ENCODE measurements at places on chromosomes 4 and X.

DNA sequence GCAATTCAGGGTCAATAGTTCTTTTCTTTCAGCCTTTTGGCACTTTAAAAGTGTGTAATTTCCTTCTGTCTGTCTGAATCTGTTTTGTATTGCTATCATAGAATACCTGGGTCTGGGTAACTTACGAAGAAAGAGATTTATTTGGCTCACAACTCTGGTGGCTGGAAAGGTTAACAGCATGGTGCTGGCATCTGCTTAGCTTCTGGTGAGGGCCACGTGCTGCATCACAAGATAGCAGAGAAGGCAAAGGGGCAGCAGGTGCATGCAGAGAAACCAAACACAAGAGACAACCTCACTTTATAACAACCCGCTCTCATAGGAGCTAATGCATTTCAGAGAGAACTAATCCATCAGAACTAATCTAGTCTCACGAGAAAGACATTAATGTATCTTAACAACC, 18.8 kb downstream of the RGN start:
- DNase-seq, result no peak

DNA sequence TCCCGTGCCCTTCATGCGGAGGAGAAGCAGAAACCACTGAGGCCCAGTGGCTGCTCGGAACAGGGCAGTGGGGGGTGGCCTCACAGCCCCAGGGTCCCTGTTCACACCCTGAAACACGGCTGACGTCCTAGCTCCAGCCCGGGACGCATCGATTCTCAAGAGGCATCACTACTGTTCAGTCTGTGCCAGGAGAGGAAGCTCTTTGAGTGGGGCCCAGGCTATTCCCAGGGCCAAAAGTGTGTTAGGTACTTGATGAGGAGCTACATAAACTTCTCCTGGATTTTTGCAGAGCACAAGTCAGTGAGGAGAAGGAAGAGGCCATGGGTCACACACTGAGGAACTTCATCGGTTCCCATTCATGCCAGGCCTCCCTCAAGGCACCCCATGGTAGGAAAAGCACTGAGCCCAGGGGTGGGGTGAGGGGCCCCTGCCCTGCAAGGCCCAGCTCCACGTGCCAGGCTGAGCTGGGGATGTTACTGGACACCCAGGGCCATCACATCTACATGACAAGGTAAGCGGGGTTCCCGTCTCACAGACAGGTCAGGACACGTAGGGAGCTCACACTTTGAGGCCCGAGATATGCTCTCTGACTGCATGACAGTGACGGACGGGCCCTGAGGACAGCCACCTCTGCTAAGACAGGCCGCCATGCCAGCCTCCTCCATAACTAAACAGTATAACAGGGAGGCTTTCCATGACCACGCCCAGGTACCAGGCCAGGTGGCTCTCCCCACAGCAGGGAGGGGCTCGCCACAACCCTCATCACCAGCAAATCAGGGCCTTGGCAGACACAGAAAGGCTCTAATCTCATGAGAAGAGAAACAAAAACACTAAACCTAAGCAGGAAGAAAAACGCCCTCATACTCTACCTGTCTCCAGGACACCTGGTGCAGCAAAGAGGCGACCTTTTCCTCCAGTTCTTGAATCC, 12.4 kb downstream of the TNIP2 start:
- DNase-seq, result no peak

GRCh38 chr4:6217716-6218381, 17.5 kb upstream of the JAKMIP1 start:
- no peak for DNase-seq

GRCh38 chr4:43332052-43332425, 439.5 kb downstream of the GRXCR1 start:
- no peak for DNase-seq

DNA sequence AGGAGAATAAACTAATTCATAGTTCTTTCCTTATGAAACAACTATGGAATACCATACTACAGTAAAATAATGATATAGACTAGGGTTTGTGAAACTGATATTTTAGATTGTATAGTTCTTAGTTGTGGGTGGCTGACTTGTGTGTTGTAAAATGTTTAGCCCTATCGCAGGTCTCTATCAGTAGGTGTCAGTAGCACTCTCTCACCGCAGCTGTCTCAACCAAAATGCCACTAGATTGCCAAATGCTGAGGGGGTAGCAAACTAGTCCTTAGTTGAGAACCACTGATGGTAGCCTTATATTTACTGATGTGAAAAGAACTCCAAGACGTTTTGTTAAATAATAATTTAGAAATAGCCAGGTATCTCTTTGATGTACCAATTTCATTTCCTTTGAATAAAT, 48.1 kb downstream of the RHOXF2B start:
- DNase-seq, result no peak

DNA sequence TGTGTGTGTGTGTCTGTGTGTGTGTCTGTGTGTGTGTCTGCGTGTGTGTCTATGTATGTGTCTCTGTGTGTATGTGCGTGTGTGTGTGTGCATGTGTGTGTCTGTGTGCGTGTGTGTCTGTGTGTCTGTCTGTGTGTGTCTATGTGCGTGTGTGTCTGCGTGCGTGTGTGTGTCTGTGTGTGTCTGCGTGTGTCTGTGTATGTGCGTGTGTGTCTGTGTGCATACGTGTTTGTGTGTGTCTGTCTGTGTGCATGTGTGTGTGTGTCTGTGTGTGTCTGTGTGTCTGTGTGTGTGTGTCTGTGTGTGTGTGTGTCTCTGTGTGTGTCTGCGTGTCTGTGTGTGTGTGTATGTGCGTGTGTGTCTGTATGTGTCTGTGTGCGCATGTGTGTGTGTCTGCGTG, 35.6 kb downstream of the SLITRK2 start:
- no peak for DNase-seq

DNA sequence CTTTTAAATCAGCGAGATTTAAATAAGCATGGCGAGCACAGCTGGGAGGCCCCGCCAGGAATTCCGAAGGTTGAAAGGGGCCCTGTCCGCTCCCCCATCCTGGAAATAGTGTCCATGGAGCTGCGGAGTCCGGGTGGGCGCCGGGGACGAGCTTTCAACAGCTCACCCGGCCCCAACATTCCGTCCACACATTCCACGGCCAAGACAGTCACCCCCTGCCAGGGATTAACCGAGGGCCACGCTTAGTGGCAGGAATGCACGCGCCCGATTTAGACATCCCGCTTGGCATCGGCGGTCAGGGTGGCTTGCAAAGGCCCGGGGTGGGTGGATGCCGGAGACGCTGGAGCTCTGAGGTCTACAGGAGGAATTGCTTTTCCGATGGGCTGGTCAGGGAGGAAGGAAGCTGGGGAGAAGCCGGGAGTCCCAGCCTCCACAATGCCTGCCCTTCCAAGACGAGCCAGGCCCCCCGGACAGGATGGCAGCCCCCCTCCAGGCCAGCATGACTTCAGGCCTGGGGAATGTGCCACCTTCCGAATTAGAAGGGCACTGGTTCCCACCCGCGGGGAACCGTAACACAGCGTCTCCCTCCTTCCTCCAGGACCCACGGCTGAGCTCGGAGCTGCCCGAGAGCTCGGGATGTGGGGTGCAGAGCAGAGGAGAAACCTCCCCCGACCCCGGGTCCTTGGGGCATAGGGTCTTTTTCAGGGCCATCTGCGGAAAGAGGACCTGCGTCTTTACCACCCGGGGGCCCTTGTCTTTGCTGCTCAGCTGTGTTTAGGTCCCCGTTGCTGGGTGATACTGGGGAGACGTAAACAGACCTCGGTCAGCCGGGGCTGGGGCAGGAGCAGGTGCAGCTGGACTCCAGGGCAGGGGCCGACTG, 26.9 kb upstream of the PPP2R3B start:
- no peak for DNase-seq

DNA sequence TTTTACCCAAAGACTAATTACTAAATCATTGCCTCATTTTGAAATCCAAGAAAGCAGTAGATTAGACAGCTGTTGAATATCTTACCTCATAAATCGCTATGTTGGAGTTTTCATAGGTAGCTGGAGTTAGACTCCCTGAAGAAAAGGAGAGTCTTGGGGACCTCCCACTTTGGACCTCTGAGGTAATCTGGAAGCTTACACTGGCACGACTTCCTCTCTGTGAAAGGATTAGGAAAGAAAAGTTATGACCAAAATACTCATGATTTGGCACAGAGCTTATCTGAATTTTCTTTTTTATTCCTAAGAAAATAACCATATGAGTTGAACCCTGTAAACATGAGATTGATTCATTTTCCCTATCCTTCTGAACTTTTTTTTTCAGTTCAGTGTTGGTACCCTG, 40.6 kb downstream of the GUCY2F start:
- DNase-seq, result no peak

GRCh38 chrX:104172121-104172520, 5.9 kb downstream of the FAM199X start:
- DNase-seq, result no peak

- no peak for DNase-seq
Observed at GRCh38 chr4:81507530-81507929, 35.8 kb upstream of the RASGEF1B start.

GRCh38 chr4:57013543-57014120, 34.9 kb downstream of the POLR2B start:
- no peak for DNase-seq

- no peak for DNase-seq
Observed at GRCh38 chrX:113384628-113385027, 544.0 kb upstream of the AMOT start.

DNA sequence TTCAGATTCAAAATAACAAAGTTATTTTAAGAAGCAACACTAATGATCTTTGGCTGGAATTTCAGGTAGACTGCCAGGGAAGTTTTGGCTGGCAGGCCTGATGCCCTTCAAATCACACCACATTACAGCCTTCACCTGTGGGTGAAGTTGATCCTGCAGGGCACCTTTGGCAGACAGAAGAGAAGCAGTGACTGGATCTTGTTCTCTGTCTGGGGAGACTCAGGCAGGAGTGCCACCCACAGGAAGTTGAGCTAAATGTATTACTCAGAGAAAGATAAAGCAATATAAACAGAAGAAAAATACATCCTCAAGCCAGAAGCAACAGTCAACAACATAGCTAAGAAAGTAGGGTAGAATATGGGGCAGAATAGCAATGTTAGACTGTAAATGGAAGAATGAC, 12.8 kb upstream of the CFAP299 start:
- no peak for DNase-seq

GRCh38 chr4:146342600-146343192, 128.4 kb downstream of the REELD1 start:
- peak; percentile 49 for DNase-seq

DNA sequence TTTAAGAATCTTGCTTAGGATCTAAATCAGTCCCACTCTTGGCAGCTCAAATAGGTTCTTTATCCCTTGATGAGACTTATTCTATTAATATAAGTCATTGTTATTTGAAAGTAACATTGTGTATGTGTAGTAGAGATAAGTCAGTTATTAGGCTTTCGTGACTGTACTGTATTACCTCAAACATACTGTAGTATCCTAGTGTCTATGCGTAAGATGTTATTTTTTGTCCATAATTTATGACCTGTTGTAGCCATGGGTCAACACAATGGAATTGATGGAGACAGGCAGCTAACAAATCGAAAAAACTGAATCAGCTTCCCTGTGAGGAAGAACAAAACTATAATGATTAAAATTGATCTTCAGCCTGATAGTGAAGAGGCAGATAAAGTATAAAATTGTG, 41.8 kb downstream of the CLCN3 start:
- no peak for DNase-seq

- DNase-seq, result no peak
Observed at GRCh38 chr4:7886007-7886973, 53.4 kb downstream of the AFAP1 start.

DNA sequence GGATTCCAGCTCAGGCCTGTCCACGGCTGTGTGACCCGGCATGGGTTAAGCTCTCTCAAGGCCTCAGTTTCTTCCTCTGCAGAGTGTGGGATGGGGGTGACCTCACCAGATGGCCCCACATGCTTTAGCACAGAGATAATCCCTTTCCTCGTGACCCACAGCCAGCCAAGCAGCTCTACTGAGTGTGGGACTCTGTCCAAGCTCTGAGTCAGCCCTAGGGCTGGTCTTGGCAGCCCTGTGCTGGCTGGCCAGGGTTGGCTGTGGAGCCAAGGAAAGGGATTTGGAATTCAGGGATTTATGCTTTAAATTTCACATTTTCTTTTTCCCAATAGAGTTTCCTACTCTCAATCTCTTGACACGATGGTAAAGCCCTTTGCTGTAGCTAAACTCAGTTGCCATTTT, 19.7 kb upstream of the SPON2 start:
- DNase-seq, result no peak

DNA sequence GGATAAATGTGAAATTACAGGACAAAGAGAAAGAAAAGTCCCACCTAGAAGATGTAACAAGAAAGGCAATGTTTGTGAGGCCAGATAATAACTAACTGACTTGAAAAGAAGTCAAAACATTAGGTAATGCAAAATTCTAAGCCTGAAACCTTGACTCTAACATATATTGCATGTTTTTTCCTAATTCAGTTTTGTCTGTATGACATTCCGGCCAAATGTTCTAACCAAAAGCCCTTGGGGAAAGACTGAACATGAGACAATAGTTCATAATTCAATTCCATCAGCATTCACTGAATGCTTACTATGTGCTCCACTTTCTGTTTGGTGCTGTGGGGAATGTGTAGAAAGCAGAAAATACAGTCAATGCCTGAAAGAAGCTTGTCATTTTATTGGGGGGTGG, 84.8 kb upstream of the PLAC1 start:
- no peak for DNase-seq

DNA sequence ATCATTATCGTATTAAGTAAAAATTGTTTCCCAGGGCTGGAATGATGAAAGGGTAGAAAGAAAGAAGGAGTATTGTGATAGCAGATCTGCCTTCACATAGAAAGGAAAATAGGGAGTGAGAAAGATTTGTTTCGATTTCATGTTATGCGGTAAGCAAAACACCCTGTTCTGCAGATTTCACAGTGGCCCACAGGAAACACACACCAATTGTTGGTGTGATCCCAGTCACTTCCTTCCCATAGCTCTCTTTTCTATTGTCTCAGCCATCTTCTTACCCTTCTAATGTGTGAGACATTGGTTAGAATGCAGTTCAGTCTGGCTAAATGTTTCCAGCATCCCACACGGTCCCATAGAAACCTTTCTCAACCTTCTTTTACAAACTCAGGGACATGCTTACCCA, 2709.8 kb downstream of the PCDH7 start:
- no peak for DNase-seq

- DNase-seq, result no peak
Observed at GRCh38 chrX:1178580-1179057, 33.8 kb downstream of the CRLF2 start.

DNA sequence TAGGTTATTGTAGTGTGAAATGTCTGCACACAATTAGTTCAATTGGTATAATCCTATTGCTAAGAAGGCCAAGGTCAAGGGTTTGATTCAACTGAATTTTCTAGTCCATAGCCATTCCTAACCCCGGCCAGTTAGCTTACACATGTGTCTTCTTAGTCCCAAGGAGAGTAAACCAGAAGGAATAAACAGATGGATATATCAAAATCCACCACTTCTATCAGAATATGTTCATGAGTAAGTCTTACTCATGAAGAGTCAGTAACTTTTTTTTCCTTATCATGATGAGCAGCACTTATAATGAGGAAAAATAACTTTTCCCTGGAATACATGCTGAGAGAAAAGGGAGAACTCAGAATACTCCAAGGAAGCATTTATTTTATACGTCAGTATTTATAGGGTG, 9.5 kb downstream of the HHIP start:
- no peak for DNase-seq

DNA sequence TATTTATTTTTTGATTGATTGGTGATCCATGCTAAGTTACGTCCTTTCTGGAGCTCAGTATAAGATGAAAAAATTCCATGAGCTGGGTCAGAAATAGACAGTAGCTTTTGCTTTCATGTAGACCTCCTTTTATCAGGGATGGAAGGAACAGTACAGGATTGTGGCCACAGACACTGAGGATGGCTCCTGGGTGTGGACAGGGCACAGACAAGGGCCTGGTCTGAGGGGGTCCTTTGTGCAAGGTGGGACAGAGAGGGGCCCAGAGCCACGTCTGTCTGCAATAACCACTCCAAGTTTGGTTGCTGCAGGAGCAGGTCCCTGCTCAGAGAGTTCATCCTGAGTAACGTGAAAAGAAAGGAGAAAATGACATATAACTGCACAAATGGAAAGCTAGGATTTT, 127.1 kb downstream of the ENPP6 start:
- no peak for DNase-seq

All from CD4-positive, alpha-beta T cell treated with Interleukin-1 beta for 1 hour (primary cell).